ENCODE measurements at places on chromosomes 7 and 10.

- DNase-seq, result no peak
Observed at GRCh38 chr10:100715101-100715444, 30.3 kb upstream of the PAX2 start.

DNA sequence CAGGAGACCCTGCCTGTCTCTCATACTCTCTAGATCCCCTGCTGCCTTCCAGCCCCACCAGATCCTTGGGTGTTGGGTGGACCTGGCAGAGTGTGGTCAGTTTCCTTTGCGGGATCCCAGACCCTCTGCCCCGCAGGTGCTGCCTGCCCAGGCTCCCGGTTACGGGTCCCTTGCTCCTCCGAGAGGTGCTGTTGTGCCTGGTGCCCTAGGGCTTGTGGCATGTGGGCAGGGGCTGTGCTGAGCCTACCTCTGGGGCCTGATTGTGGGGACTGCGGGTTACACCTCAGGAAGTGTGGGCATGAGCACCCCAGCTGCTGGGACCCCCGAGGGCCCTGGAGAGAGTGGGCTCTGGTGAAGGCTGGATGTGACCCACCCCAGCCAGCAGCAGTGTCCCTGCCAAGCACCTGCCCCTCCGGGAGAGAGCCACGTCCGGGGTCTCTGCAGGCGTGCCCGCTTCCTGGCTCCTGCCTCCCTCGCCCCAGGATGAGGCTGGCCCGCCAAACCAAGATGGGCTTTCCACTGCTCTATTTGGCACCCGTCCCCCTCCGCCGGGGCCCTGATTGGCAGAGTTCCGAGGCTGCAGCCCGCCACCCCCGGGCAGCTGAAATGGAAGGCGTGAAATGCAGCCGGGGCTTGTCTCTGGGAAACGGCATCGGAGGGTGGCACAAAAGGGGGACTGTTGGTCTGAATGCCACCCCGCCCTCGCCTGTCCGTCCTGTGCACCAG lies 17.0 kb downstream of the CLIP2 start:
- no peak for DNase-seq

GRCh38 chr10:97494151-97494550 lies 4.1 kb downstream of the MMS19 start:
- no peak for DNase-seq

- no peak for DNase-seq
Observed at GRCh38 chr10:121525251-121526134, 72.8 kb downstream of the FGFR2 start.

GRCh38 chr10:73889014-73889413 lies 14.7 kb upstream of the CAMK2G start:
- no peak for DNase-seq

DNA sequence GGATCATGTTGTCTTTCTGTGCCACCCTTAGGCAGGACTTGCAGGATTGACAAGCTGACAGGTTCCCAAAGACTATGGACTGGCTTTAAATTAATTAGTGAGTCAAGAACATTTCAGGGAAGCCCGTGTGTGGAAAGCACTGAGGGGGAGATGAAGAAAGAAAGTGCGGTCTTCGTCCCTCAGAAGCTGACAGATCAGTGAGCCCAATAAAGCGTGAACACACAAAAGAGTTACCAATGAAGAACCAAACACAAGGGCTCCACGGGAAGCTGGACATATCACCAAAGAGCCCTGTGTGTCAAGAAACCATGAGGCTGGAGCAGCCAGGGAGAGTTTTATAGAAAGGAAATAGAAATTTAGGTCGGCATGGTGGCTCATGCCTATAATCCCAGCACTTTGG lies 725.8 kb downstream of the PARD3 start:
- no peak for DNase-seq

DNA sequence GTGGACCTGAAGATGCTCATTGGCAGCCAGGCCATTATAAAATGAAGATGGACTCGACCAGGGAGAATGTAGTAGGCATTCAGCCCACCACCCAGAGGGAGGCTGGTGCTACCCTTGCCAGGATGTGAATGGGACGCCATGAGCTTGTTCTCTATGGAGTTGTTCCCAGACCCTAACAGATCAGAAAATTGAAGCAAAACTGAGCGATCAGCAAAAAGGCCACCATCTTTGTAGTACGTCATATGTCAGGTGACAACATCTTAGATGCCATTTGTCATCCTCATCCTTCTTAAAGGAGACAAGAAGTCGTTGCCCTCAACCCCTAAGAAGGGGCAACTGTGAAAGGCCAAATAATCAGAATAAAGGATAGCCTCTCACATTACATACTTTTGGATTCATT lies 61.7 kb downstream of the DOCK1 start:
- DNase-seq, result no peak

DNA sequence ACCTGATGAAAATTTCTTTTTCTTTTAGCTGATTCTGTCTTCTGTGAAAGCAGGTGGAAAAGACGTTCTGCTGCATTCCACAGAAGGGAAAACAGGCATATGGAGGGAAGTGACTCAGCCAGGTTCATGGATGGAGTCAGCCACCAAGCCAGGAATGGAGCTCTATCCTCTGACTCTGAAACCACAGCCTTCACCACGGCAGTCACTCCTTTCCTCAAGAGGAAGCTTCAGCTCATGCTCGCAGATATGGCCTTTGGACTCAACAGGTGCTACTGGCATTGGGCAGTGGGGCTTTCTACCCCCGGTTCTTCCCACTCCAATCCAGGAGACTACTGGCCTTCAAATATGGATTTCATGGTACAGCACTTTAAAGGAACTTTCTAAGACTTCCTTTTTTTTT lies 11.5 kb upstream of the PLAU start:
- DNase-seq, result no peak

DNA sequence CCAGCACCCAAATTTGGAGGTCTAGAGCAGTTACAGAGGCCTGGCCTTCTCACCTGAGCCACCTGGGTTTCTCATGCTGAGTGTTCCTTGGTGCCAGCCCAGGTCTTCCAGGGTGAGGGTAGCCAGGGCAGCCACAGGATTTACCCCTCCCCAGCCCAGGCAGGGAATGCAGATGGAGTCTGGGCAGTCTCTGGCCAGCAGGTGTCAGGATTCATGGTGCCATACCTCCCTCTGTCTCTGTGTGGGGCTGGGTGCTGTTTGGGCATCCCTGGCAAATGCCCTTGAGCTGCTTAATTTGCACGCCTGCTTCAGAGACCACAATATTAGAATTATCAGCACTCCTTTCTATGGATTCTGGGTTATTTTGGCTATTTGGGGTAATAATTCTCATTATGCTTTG lies 246.7 kb downstream of the GFRA1 start:
- DNase-seq, result no peak

DNA sequence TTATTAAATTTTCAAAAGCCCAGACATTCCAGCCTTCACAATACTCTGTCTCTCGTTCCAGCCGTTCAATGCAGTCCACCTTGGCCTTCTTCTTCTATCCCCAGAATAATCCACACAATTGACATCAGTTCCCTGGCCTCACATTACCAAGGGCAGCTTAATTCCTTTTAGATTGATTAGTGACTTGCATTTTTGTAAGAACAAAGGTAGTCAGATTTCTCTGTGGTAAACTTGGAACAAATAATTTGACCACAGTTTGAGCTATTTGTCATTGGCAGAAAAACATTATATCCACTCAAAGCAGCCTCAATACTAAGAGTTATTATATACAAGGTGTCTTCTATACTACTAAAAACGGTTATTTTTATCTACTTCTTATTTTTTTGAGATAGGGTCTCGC lies 5.1 kb upstream of the CYTH3 start:
- no peak for DNase-seq

GRCh38 chr10:49759787-49760551 lies 2.2 kb downstream of the OGDHL start:
- DNase-seq, result no peak

- DNase-seq, result no peak
Observed at GRCh38 chr10:100655760-100656421, 89.5 kb upstream of the PAX2 start.

- no peak for DNase-seq
Observed at GRCh38 chr7:957418-958220, 3.1 kb upstream of the ADAP1 start.

- no peak for DNase-seq
Observed at GRCh38 chr7:79529214-79529880, 75.9 kb upstream of the MAGI2 start.

GRCh38 chr7:144445590-144445989 lies 42.1 kb upstream of the NOBOX start:
- DNase-seq, result no peak

DNA sequence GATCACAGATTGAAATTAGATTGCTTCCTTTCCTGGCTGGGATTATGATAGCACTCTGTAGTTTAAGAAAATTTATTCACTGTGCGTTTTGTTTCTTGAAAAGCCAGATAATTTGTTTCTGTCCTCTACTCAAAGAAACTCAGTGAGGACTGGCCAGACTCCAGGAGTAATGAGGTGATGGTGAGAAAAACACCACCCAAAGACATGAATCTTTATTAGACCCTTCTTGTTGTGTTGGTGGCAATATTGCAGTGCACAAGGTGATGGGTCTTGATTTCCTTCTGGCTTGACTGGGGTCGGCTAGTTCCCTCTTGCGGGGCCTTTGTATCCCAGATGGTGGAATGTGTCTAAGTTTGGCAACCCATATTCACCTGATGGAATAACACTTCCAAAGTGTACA lies 756.8 kb downstream of the LRMDA start:
- no peak for DNase-seq

Data from activated T-cell treated with anti-CD3 and anti-CD28 coated beads for 4 hours (primary cell).